ENCODE measurements at places on chromosomes 11 and 22. TPM values are rescaled to one million over a fixed set of nuclear protein-coding genes. Genes with fewer than 3 reads are reported as not detected.

- H3K4me1 ChIP-seq: peaks cover 3% of the 10 kb centered on the region
- H3K4me3 ChIP-seq: no peak overlapping the region
- no peak for DNase-seq
- H3K27ac ChIP-seq: no peak overlapping the region
- H3K36me3 ChIP-seq: no peaks in the 10 kb centered on the region
- peaks cover 56% of the 10 kb centered on the region for H3K27me3 ChIP-seq
Observed at GRCh38 chr22:28977060-28977459, 84.6 kb downstream of the C22orf31 start.

DNA sequence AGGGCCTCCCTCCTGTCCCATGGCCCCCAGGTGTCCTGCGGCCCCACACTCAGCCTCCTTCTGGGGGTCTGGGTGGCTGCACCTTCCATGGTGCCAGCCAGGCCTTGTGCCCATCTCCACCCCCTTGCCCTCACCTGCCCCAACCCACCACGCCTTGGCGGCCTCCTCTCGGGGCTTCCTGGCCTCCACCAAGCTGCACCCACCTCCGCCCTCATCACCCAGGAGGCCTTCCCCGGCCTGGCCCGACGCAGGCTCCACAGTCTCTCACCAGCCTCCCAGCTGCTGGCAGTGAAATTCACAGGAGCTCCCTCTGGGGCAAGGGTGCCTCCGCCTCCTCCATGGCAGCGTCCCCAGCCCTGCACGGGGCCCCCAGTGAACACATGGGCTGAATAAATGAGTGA is 35.9 kb upstream of the WNT7B start:
- no peaks in the 10 kb centered on the region for H3K36me3 ChIP-seq
- peaks cover 4% of the 10 kb centered on the region for H3K4me1 ChIP-seq
- no peak for DNase-seq

DNA sequence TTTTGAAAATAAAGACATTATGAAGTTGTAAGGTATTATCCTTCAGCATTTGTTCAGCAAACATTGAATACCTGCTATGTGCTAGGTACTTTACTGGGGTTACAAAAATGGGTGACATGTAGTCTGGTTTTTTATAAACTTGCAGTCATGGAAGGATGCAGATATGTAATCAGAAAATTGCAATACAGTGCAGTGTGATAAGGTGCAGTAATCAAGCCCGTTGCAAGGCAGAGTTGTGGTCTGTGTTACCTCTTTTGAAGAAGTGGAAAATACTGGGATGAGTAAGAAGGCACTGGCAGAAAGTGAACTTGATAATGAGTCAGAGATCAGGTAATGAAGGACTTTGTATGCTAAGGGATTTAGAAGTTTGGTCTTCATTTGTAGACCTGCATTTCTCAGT is 8.1 kb downstream of the FBXO7 start:
- no peak overlapping the region for H3K4me3 ChIP-seq
- DNase-seq: no peak
- peaks cover 33% of the 10 kb centered on the region for H3K36me3 ChIP-seq
- H3K27me3 ChIP-seq: no peaks in the 10 kb centered on the region
- no peak overlapping the region for H3K27ac ChIP-seq
- peaks cover 31% of the 10 kb centered on the region for H3K4me1 ChIP-seq

GRCh38 chr11:1437500-1437899 is 47.8 kb downstream of the BRSK2 start:
- no peak overlapping the region for H3K4me3 ChIP-seq
- no peak overlapping the region for H3K27ac ChIP-seq
- no peaks in the 10 kb centered on the region for H3K27me3 ChIP-seq
- H3K36me3 ChIP-seq: no peaks in the 10 kb centered on the region

The PGA5 gene
- total RNA-seq: not detected

DNA sequence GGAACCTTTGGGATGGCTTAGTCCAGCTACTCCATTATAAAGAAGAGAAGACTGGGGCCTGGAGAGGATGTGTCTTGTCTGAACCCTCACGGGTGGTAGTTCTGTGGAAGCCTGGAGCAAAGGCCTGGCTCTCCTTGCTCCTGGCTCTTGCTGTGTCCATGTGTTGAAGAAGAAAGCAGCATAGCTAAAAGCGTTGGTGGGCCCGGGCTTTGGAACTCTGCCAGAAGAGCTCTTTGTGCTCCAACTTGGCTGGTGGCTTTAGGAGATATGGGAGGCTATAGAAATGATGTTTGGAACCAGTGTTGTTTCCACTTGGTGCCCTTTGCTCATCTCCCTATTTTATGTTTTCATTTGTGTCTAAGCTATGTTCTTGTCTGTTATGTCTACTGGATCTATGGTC is 131.1 kb downstream of the DBX1 start:
- H3K4me1 ChIP-seq: no peaks in the 10 kb centered on the region
- H3K27me3 ChIP-seq: peaks cover 2% of the 10 kb centered on the region
- H3K4me3 ChIP-seq: no peak overlapping the region

The JHY gene
- total RNA-seq: 1.3 TPM

DNA sequence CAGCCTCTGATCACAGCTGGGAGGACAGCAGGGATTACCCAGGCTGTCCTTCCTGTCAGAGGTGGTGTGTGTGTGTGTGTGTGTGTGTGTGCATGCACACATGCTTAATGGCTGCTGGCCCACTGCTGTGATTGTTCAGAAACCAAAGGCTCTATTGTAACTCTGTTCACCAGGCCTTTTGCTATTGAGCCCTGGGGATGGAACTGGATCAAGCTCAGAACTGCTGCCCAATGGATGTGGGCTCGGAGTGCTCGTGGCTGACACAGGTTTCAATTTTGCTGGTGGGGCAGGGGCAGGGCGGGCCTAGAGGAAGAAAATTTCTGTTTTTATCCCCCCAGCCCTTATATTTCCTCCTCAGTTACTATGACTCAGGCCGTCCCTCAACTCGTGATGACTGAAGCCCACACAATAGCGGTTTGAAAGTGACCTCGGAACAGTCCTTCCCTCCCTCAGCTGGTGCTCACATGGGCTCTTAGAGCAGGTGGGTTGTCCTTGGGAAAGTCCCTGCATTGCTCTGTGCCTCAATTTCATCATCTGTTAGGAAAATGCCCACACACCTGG is 359.3 kb downstream of the TENM4 start:
- no peak for DNase-seq
- no peaks in the 10 kb centered on the region for H3K36me3 ChIP-seq
- no peak overlapping the region for H3K27ac ChIP-seq
- no peaks in the 10 kb centered on the region for H3K27me3 ChIP-seq

GRCh38 chr11:4433856-4434255 is 15.2 kb upstream of the OR52K2 start:
- DNase-seq: no peak
- no peak overlapping the region for H3K4me3 ChIP-seq
- H3K27ac ChIP-seq: no peak overlapping the region
- H3K36me3 ChIP-seq: no peaks in the 10 kb centered on the region
- no peaks in the 10 kb centered on the region for H3K4me1 ChIP-seq
- H3K27me3 ChIP-seq: peaks cover 9% of the 10 kb centered on the region

The ACCSL gene
- total RNA-seq: not detected

The ST3GAL4 gene
- 12.4 TPM for total RNA-seq

GRCh38 chr11:86021377-86021776 is 47.5 kb downstream of the PICALM start:
- H3K27me3 ChIP-seq: no peaks in the 10 kb centered on the region
- peaks cover 79% of the 10 kb centered on the region for H3K36me3 ChIP-seq
- no peak overlapping the region for H3K4me3 ChIP-seq
- peak overlapping the region; percentile 63 for H3K27ac ChIP-seq

- no peaks in the 10 kb centered on the region for H3K36me3 ChIP-seq
- no peak for DNase-seq
Observed at GRCh38 chr11:100769165-100769564, 82.1 kb downstream of the ARHGAP42 start.

DNA sequence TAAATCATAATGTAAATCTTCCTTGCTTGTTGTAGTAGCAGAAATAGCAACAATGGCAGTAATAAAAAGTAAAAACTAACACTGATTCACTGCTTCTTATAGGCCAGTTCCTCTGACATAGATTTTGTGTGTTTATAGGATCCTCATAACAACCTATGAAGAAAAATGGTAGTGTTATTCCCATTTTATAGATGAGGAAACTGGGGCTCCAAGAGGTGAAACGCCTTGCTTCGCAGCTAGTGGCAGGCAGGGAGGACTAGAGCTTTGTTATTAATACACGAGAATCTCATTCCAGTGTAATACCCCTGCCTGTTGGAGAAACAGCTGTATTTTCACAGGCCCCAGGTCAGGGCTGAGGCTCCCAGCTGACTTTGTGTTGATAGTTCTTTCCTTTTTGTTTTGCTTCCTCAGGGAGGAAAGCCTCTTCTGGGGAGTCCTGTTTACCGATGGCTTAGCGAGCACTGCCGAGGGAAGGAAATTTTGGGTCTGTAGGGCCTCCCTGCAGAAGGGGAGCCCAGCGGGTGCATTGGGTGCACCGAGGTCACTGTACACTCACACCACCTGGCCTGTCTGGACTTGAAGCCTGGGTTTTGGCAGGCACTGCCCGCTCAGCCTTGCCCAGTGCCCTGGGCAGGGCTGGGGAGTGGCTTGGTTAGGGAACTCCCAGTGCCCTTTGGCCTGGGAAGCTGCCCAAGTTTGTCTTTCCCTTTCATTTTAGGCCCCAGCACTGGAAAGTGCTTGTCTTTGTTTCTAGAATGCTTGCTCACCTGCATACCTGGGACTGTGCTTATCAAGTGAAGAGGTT is 13.5 kb downstream of the KIAA1671 start:
- H3K4me1 ChIP-seq: no peaks in the 10 kb centered on the region
- H3K36me3 ChIP-seq: no peaks in the 10 kb centered on the region
- peaks cover 1% of the 10 kb centered on the region for H3K27me3 ChIP-seq
- no peak for DNase-seq
- no peak overlapping the region for H3K4me3 ChIP-seq

GRCh38 chr22:43262990-43263644 is 76.2 kb upstream of the TTLL12 start:
- peak; percentile 47 for DNase-seq
- H3K4me1 ChIP-seq: peaks cover 27% of the 10 kb centered on the region
- H3K36me3 ChIP-seq: no peaks in the 10 kb centered on the region
- peak overlapping the region; percentile 66 for H3K27ac ChIP-seq
- H3K27me3 ChIP-seq: peaks cover 2% of the 10 kb centered on the region

DNA sequence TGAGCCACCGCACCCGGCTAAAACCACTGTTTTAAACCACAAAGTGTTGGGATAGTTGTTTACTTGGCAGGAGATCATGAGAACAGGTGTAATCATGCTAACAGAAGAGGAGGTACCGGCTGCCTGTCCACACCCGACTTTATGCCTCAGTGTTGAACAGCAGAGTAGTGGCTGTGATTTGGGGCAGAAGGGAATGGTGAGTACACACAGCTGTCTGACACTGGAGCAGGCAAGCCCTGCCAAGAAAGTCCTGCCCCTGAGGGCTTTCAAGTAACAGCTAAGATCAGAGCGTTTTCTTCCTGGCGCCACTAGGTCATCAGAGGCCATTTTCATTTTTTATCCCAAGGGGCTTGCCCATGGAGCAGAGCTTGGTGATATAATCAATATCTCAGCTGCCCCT is 8.1 kb downstream of the CDKN1C start:
- H3K27ac ChIP-seq: no peak overlapping the region
- no peak overlapping the region for H3K4me3 ChIP-seq
- peaks cover 9% of the 10 kb centered on the region for H3K27me3 ChIP-seq
- DNase-seq: no peak

- H3K36me3 ChIP-seq: no peaks in the 10 kb centered on the region
- no peaks in the 10 kb centered on the region for H3K4me1 ChIP-seq
- no peak for DNase-seq
- no peaks in the 10 kb centered on the region for H3K27me3 ChIP-seq
Observed at GRCh38 chr11:2581151-2581930, 118.5 kb downstream of the KCNQ1OT1 start.

The C11orf65 gene
- 0.43 TPM for total RNA-seq

- H3K4me1 ChIP-seq: peaks cover 10% of the 10 kb centered on the region
- H3K27ac ChIP-seq: no peak overlapping the region
- no peak for DNase-seq
- H3K27me3 ChIP-seq: no peaks in the 10 kb centered on the region
- H3K4me3 ChIP-seq: no peak overlapping the region
Observed at GRCh38 chr11:111838054-111838453, 33.3 kb downstream of the ALG9 start.

GRCh38 chr11:7651700-7652099 is 21.6 kb downstream of the CYB5R2 start:
- no peaks in the 10 kb centered on the region for H3K27me3 ChIP-seq
- no peaks in the 10 kb centered on the region for H3K4me1 ChIP-seq
- no peak for DNase-seq
- H3K36me3 ChIP-seq: no peaks in the 10 kb centered on the region
- no peak overlapping the region for H3K27ac ChIP-seq
- no peak overlapping the region for H3K4me3 ChIP-seq

The GLYATL2 gene
- not detected for total RNA-seq

DNA sequence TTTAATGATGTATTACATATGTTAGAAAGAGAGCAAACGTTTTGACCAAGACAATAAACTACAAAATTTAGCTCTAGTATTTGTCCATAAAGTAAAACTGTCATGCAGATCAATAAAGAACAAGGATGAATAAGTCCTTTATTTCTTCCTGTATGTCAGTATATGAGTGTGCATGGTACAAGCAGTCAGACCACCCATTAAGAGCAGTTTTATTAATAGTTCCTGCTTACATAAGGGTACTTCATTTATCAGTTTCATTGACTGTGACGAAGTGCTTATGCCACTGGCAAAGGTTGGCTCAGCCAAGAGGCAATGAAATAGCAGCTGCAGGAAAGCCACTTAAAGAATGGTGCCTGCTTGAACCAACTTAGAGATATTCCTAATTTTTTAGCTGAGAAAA is 913.0 kb upstream of the CNTN5 start:
- no peak overlapping the region for H3K4me3 ChIP-seq
- H3K27me3 ChIP-seq: no peaks in the 10 kb centered on the region
- no peaks in the 10 kb centered on the region for H3K4me1 ChIP-seq
- H3K27ac ChIP-seq: no peak overlapping the region
- DNase-seq: no peak

The KCNJ1 gene
- total RNA-seq: not detected

DNA sequence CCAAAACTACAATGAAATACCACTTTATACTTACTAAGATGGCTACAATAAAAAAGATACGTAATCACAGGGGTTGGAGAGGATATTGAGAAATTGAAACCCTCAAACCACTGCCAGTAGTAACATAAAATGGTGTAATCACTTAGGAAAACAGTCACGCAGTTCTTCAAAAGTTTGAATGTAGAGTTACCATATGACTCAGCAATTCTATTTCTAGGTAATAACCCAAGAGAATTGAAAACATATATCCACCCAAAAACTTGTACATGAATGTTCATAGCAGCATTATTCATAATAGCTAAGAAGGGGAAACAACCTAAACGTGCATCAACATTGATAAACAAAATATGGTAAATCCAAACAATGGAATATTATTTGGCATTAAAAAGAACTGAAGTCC is 24.4 kb upstream of the PSMA1 start:
- H3K27me3 ChIP-seq: no peaks in the 10 kb centered on the region
- H3K27ac ChIP-seq: peak overlapping the region; percentile 80
- peaks cover 42% of the 10 kb centered on the region for H3K4me1 ChIP-seq
- DNase-seq: no peak
- H3K36me3 ChIP-seq: peaks cover 48% of the 10 kb centered on the region
